ENCODE measurements at places on chromosomes 2 and 18.

- DNase-seq: no peak
Measured at GRCh38 chr2:6510532-6510931, 355.2 kb downstream of the CMPK2 start.

- peak; percentile 19 for DNase-seq
Measured at GRCh38 chr2:241636182-241637017, 558 bp downstream of the THAP4 start.

DNA sequence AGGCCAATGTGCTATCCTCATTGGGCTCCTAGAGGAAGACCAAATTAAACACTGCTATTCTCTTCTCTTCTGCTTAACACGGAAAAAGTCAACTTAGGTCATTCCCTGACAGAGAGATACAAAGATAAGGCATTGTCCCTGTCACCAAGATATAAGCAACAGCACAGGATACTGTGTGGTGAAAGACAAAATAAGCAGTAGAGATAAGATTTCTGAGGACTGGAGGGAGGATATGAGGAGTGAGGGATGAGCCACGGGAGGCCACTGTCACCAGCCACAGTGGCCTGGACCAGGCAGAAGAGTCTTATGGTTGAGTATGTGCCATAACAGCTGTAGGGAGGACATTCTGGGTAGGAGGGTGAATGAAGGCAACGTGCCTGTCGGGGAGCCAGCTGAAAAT lies 54.4 kb upstream of the SLC14A2 start:
- DNase-seq: no peak

- no peak for DNase-seq
Measured at GRCh38 chr2:159091976-159092375, 123.5 kb downstream of the TANC1 start.

DNA sequence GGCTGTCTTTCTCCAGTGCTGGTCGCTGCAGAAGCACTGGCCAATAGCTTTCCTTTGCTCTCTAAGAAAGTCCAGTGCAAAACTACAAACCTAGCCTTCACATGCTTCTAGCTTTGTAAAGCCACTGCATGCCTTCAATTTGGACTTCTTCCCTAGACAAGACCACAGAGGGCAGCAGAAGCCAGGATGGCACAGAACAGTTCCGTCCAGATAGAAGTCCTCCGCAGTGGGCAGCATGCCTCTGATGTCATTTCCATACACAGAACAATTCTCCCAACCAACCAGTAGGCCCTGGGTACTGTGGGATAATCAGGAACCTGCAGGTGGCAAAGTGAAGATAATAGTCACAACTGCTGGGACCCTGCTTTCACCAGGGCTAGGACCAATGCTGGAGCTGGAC lies 3.3 kb downstream of the ST6GAL2 start:
- no peak for DNase-seq

- no peak for DNase-seq
Measured at GRCh38 chr18:51171223-51171622, 26.3 kb downstream of the MEX3C start.
